ENCODE measurements at places on chromosomes 3 and 15. TPM values are rescaled to one million over a fixed set of nuclear protein-coding genes. Genes with fewer than 3 reads are reported as not detected.

SCG5 gene
- 2.5 TPM for total RNA-seq

FBXW12 gene
- total RNA-seq: not detected

CCR8 gene
- total RNA-seq: not detected

GOLGA6L9 gene
- 3.0 TPM for total RNA-seq

DUOXA2 gene
- total RNA-seq: not detected

ZNF620 gene
- total RNA-seq: 1.8 TPM

RASL12 gene
- 0.12 TPM for total RNA-seq

STRA6 gene
- 68.8 TPM for total RNA-seq

MEX3B gene
- 4.0 TPM for total RNA-seq

RAD51 gene
- 21.3 TPM for total RNA-seq

Data from A549 treated with RU486 at 1 μM for 4 hours (cell line).